T-cell (primary cell): ENCODE measurements at places on chromosomes 11 and 22.

DNA sequence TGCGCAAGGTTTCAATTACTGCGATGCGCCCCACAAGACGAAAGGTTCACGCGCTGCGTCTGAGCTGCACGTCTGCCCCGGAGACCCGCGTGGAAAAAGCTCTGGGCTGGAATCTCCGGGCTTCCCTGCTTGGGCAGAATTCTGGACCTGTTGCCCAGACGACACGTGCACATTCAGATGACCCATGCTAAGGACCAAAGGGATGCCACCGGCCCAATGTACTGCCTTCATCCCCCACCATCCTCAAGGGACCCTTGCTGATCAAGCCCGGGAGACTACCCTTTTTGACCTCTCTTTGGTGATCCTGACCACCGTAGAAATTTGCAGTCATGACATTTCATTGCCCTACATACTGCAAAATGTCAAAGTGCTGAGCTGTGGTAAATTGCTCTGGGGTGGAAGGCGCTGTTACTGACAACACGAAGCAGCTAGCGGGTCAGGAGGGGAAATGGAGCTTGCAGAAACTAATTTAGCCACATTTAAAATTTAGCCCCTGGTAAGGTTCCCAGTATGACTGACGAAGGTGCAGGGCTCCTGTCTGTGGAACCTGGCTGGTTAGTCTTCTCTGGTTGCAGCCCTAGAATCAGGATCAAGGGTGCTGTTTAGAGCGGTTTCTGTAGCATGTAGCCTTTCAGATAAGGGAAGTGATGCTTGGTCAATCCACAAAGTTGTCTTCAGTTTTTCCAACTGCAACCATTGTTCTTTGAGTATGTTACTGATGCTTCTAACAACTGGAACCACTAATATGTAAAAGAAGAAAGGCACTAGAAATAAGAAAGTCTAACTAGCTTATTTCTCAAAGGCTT lies 81.9 kb downstream of the PRR5L start:
- DNase-seq = no peak

GRCh38 chr11:79062814-79063762 lies 377.7 kb downstream of the TENM4 start:
- no peak for DNase-seq

DNA sequence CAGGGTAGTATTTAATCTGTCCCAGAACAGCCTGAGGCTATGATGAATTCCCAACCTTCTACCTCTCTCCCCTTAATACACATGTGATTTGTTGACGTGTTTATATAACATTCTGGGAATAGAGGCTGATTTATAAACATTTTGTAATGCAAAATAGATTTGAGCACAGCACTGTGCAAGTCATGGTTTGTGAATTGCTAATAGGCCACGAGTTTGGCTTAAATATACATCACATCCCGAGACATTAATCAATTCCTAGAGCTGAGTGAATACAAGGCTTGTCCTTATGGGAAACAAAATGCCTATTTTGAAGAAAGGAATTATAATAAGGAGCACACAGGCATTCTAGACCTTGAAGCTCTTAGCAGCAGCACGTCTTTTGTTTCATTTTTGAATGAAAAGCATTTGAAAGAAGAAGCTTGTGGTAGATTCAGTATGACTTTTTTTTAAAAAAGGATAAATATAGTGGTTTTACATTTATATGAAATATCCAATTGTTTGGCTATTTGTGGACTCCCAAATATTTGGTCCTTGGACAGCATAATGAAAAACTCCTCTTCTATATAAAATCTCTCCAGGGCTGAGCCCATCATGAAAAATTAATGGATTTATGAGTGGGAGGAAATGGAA lies 116.4 kb downstream of the SLC17A6 start:
- no peak for DNase-seq

DNA sequence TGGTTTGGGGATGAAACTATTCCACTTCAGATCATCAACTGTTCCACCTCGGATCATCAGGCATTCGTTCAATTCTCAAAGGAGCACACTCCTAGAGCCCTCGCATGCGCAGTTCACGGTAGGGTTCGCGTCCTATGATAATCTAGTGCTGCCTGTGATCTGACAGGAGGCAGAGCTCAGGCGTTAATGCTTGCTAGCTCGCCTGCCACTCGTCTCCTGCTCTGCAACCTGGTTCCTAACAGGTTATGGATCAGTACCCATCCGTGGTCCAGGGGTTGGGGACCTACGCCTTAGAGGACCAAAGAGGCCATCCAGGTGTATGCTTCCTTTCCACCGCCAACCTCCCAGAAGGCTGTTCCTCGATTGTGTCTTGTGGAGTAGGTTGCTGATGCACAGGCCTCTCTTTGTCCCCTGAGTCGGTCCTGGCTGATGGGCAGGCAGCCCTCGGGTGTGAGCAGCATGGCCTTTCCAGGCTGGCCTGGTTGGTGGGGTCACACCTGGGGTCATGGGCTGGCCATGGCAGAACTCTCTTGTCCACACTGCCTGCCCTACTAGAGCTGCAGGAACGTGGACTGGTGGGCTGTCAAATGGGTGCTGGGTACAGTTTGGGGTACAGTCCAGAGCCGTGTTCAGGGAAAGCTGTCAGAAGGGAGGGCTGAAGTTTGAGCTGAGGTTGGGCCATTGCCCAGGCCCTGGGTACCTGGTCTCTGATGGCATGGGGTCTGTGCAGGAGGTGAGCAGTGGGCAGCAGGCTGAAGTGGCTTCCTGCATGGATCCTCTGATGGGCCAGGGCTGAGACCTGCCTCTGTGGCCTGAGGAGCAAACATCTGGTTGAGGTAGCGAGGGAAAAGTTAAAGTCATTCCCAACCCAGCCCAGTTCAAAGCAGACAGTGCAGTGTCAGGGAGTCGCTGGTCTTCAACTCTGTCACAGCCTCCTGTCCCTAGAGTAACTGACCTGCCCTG lies 11.1 kb downstream of the PRDM11 start:
- no peak for DNase-seq

DNA sequence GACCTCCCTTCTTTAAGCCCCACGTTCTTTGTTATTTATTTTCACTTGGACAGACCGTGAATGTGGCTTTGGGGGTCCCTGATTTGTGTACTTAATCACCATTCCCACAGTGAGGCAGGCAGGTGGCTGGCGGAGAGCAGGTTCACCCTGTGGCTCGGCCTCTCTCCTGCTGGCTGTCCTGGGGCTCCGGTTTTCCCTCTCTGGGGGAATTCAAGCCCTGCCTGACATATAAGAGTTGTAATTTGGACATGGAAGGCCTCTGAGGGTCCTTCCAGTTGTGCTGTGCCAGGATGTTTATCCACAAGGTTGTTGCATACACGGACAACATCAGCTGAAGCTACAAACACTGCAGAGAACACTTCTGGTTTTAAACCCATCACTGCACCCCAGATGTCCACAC lies 824.5 kb downstream of the TBC1D22A start:
- no peak for DNase-seq

DNA sequence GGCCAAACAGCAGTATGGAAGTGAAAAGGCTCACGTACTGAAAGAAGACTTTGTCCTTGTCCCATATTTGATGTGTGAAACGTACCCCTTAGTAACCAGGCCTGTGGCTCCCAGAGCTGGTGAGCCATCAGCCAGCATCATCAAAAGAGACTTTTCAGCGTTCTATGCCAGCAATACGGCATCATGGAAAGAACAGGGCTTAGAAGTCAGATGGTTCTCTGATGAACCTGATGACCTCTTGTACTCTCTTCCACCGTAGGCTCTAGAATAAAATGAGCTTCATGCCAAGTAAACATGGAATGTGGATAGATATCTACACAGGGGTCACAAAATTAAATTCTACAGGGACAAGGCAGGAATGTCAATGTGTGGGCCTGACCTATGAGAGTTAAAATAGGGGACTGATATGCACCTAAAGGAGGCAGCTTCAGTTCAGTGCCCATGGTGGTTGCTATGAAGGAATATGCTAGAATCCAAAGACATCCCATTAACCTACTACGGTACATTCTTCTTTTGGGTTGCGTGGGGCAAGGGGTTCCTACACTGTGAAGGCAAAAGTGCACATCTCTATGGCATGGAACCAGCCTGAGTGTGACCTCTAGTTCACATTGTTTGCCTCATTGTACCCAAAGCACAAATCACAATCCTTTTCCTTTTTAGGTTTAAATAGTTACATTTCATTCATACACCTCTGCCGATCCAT lies 130.6 kb downstream of the ETS1 start:
- DNase-seq = no peak

GRCh38 chr11:17012712-17013547 lies 1.3 kb downstream of the PLEKHA7 start:
- no peak for DNase-seq
